A549 treated with GW870086 at 1 μM for 4 hours (cell line): ENCODE measurements at places on chromosomes 5 and 9. TPM values are rescaled to one million over a fixed set of nuclear protein-coding genes. Genes with fewer than 3 reads are reported as not detected.

Gene FAM200C
- total RNA-seq, result 1.5 to 2.0 TPM (median 1.8 TPM) in 5 replicates

Gene C5orf58
- total RNA-seq, result not detected in 5 replicates

Gene ASTN2
- 4.3 to 4.8 TPM (median 4.5 TPM) in 5 replicates for total RNA-seq

Gene CD72
- 0.06 to 0.31 TPM (median 0.14 TPM) in 4 of 5 replicates, not detected in the other for total RNA-seq

Gene PTTG1
- total RNA-seq, result 194 to 270 TPM (median 207 TPM) in 5 replicates

Gene FBLL1
- 0.10 to 0.19 TPM (median 0.11 TPM) in 3 of 5 replicates, not detected in the others for total RNA-seq

Gene FOXI1
- not detected in 5 replicates for total RNA-seq

Gene SLC6A3
- total RNA-seq, result 0.15 to 0.53 TPM (median 0.30 TPM) in 5 replicates

Gene TRIO
- total RNA-seq, result 86.2 to 102 TPM (median 95.8 TPM) in 5 replicates

Gene LIX1
- total RNA-seq, result not detected in 5 replicates

Gene FAM120AOS
- 46.1 to 49.6 TPM (median 48.2 TPM) in 5 replicates for total RNA-seq

Gene NDUFA8
- 94.1 to 112 TPM (median 107 TPM) in 5 replicates for total RNA-seq

Gene CDH6
- 0.10 to 0.22 TPM (median 0.16 TPM) in 4 of 5 replicates, not detected in the other for total RNA-seq

Gene PCDHAC2
- 4.0 to 5.0 TPM (median 4.4 TPM) in 5 replicates for total RNA-seq

Gene PCDHB15
- 0.05 to 0.16 TPM (median 0.09 TPM) in 3 of 5 replicates, not detected in the others for total RNA-seq

Gene PCDHGB1
- total RNA-seq, result 1.6 to 2.1 TPM (median 1.9 TPM) in 5 replicates

Gene CAPSL
- not detected in 5 replicates for total RNA-seq

Gene AJM1
- total RNA-seq, result 4.0 to 4.7 TPM (median 4.2 TPM) in 5 replicates

Gene KIF24
- total RNA-seq, result 2.7 to 3.8 TPM (median 3.2 TPM) in 5 replicates

Gene MAP1B
- total RNA-seq, result 28.3 to 49.1 TPM (median 40.5 TPM) in 5 replicates

Gene SPATA31A6
- total RNA-seq, result not detected in 5 replicates

Gene BNC2
- 5.2 to 7.5 TPM (median 6.6 TPM) in 5 replicates for total RNA-seq

Gene SLC28A3
- total RNA-seq, result not detected in 5 replicates

Gene ZNF300
- 2.0 to 2.9 TPM (median 2.8 TPM) in 5 replicates for total RNA-seq

Gene IFNE
- 1.1 to 1.7 TPM (median 1.4 TPM) in 5 replicates for total RNA-seq

Gene CCL27
- 0.19 TPM in 1 of 5 replicates, not detected in the others for total RNA-seq

Gene FAM221B
- not detected in 5 replicates for total RNA-seq

Gene SPATA31A3
- total RNA-seq, result not detected in 5 replicates

Gene MPDZ
- 8.9 to 13.0 TPM (median 11.7 TPM) in 5 replicates for total RNA-seq

Gene PTGES
- total RNA-seq, result 172 to 205 TPM (median 174 TPM) in 5 replicates

Gene KDM3B
- 34.9 to 45.4 TPM (median 40.0 TPM) in 5 replicates for total RNA-seq

Gene SH3TC2
- 0.38 to 0.73 TPM (median 0.62 TPM) in 5 replicates for total RNA-seq

Gene BICD2
- total RNA-seq, result 27.5 to 36.8 TPM (median 32.4 TPM) in 5 replicates

Gene ISL1
- total RNA-seq, result 0.14 TPM in 1 of 5 replicates, not detected in the others

Gene ADRB2
- total RNA-seq, result 0.47 to 0.89 TPM (median 0.70 TPM) in 5 replicates

Gene IL9
- total RNA-seq, result not detected in 5 replicates

Gene EQTN
- not detected in 5 replicates for total RNA-seq

Gene SURF4
- 173 to 210 TPM (median 201 TPM) in 5 replicates for total RNA-seq
